Aorta (tissue), 5 donors: ENCODE measurements at places on chromosomes 3 and 15. TPM values are rescaled to one million over a fixed set of nuclear protein-coding genes. Genes with fewer than 3 reads are reported as not detected.

Gene CPA3
- 2.9 TPM for polyA plus RNA-seq

Gene CCDC39
- polyA plus RNA-seq: not detected

Gene ETV5
- 8.7 TPM for polyA plus RNA-seq

Gene ZNF385D
- 13.9 TPM for polyA plus RNA-seq

Gene LRRIQ4
- polyA plus RNA-seq: not detected

Gene CELSR3
- polyA plus RNA-seq: 0.25 TPM

Gene PAQR5
- 0.31 TPM for polyA plus RNA-seq

Gene ADAMTS17
- polyA plus RNA-seq: not detected

Gene CFAP100
- not detected for polyA plus RNA-seq
